Endothelial cell (in vitro differentiated cells): ENCODE measurements at places on chromosomes 5 and 9.

- DNase-seq: no peak
Observed at GRCh38 chr5:135034236-135034962, 371 bp upstream of the PITX1 start.

DNA sequence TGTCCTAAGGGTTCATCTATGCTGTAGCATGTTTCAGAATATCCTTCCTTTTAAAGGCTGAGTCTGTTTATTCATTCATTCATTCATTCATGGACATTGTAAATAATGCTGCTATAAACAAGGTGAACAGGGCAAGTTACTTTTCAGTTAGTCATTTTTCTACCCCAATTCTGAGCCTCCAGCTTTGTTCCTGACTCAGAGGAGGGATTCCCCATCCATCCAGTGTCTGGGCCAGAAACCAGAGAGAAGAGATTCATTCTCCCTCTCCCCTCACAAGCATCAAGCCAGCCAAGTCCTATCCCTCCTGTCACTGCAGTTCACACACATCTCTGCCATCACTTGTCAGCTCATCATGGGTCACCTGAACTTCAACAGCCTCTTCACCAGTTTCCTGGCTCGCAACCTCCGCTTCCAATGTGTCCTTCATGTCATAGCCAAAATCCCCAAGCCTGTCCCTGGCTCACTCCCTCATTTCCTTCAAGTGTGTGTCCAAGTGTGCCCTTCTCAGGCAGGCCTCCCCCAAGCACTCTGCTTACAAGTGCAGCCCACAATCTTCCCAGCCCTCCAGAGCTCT, 203.0 kb downstream of the TTLL11 start:
- no peak for DNase-seq

GRCh38 chr9:79242489-79242888, 329.3 kb upstream of the TLE4 start:
- DNase-seq: no peak

- no peak for DNase-seq
Observed at GRCh38 chr9:70987986-70988385, 133.4 kb downstream of the TRPM3 start.

DNA sequence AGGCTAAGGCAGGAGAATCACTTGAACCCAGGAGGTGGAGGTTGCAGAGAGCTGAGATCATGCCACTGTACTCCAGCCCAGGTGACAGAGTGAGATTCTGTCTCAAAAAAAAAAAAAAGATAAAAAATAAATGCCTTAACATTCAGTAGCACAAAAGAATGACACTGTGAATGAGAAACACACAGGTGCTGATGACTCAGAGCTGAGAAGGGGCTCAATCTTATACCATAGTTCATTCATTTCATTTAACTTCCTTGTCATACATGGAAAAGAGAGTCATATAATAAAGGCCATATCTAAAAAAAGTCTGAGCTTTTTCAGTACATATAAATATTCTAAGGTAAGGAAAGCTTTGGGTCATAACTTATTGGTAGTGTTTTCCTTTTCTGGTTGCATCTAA, 40.6 kb downstream of the WWC1 start:
- no peak for DNase-seq

- DNase-seq: no peak
Observed at GRCh38 chr5:73821003-73821402, 195.0 kb downstream of the ARHGEF28 start.

DNA sequence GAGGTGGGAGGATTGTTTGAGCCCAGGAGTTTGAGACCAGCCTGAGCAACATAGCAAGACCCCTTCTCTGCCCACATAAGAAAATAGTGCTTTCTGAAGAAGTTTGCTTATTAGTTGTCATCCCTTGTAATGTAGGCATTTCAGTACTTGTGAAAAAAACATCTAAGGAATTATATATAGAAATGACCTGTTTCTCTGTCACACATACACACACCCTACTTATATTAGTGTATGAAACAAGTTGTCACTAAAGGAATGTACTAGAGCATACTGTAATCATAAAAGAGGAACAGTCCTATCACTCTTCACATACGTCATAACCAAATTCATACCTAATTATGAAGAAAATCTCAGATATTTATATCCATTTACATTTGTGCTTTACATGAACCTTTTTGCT, 122.0 kb downstream of the NIPBL start:
- DNase-seq: no peak

GRCh38 chr5:67636091-67636490, 439.5 kb upstream of the CD180 start:
- no peak for DNase-seq

DNA sequence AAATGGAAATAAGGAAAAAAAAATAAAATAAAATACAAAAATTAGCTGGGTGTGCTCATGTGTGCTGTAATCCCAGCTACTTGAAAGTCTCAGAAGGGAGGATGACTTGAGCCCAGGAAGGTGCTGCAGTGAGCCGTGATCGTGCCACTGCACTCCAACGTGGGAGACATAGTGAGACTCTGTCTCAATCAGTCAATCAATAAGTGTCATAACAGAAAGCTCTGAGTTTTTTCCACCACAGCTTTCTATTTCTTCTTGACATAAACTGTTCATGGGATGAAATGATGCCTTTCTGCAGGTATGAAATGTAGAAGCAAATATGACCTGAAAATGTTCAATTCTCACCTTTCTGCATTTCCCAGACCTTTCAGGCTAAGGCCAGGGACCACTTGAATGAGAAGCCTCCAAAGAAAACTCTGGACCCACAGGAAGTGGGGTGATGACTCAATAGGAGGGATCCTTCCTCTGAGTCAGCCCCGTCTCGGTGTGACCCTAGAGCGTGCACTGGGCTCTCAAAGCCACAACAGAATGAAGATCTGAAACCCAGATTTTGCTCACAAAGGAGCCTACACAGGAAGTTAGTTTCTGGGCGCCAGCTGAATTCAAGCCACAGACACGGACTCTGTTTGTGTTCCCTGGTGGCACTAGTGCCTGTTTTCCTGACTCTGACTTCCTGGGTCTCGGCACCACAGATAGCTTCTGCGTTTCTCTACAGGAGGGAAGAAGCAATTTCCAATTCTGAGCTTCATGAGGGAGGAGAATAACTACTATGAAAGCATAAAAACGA, 62.0 kb downstream of the ANKH start:
- DNase-seq: no peak

GRCh38 chr5:61689153-61689846, 357.2 kb downstream of the ZSWIM6 start:
- no peak for DNase-seq

- DNase-seq: peak; percentile 28
Observed at GRCh38 chr9:32551276-32552051, 663 bp upstream of the SMIM27 start.

DNA sequence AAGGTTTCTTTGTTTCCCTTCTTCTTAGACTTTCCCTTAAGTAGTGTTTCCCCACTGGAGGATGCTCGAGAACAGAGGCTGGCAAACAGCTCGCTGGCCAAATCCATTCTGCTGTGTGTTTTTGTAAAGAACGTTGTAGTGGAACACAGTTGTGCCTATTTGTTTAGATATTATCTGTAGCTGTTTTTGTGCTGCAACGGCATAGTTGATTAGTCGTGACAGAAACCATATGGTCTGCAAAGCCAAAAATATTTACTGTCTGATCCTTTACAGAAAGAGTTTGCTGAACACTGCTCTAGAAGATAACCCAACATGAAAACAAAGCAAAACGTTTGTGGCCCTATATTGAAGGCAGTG, 47.0 kb upstream of the EGFLAM start:
- no peak for DNase-seq

DNA sequence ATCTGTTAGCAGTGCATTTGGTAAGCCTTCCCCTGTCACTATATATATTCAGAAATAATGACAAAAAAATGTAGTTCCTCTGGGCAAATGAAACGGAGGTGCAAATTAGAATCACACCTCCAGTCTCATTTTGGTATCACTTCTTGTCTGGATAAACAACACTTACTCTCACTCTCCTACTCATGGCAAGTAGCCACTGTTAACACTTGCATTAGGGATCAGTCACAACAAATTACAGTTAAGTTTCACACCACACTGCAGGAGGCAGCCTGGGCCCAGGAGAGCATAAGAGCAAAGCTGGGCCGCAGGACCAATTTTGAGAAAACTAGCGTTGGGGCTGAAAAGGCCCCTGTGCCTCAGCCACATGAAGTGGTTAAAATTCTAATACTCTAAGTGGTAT, 161.0 kb downstream of the ELAVL2 start:
- DNase-seq: no peak
